Muscle of leg (tissue), 16 donors: ENCODE measurements at places on chromosomes 11 and 22. TPM values are rescaled to one million over a fixed set of nuclear protein-coding genes. Genes with fewer than 3 reads are reported as not detected.

Gene KRTAP5-7
- total RNA-seq, result not detected

Gene GRIK4
- 0.09 TPM for total RNA-seq

Gene DEUP1
- 0.04 TPM for total RNA-seq

Gene TMEM258
- 152 TPM for total RNA-seq

Gene CBLIF
- not detected for total RNA-seq

Gene FGF4
- total RNA-seq, result 5.4 TPM

Gene FAM83F
- 0.09 TPM for total RNA-seq

Gene TIMM8B
- 77.2 TPM for total RNA-seq

Gene ANO9
- total RNA-seq, result 0.09 TPM

Gene SPI1
- 3.6 TPM for total RNA-seq

Gene BCL2L13
- 38.6 TPM for total RNA-seq

Gene DCHS1
- 36.3 TPM for total RNA-seq

Gene USH1C
- total RNA-seq, result 0.22 TPM

Gene MYEOV
- 0.62 TPM for total RNA-seq

Gene MRPL21
- 74.8 TPM for total RNA-seq

Gene FOSL1
- total RNA-seq, result not detected

Gene CALCB
- 0.66 TPM for total RNA-seq

Gene PARVG
- 3.0 TPM for total RNA-seq

Gene PAMR1
- total RNA-seq, result 29.9 TPM

Gene PLAAT5
- 2.1 TPM for total RNA-seq

Gene RHOD
- 14.2 TPM for total RNA-seq

Gene ZW10
- 18.5 TPM for total RNA-seq

Gene ADM2
- 0.40 TPM for total RNA-seq

Gene FXYD6
- 103 TPM for total RNA-seq

Gene OR51B5
- 0.31 TPM for total RNA-seq

Gene TEAD1
- total RNA-seq, result 60.2 TPM

Gene ZNF215
- total RNA-seq, result 0.89 TPM
